Thyroid gland (tissue), 4 donors: ENCODE measurements at places on chromosomes 12 and 14. TPM values are rescaled to one million over a fixed set of nuclear protein-coding genes. Genes with fewer than 3 reads are reported as not detected.
A peak's percentile ranks its signal among the peaks of the same experiment; 100 is the strongest.

DNA sequence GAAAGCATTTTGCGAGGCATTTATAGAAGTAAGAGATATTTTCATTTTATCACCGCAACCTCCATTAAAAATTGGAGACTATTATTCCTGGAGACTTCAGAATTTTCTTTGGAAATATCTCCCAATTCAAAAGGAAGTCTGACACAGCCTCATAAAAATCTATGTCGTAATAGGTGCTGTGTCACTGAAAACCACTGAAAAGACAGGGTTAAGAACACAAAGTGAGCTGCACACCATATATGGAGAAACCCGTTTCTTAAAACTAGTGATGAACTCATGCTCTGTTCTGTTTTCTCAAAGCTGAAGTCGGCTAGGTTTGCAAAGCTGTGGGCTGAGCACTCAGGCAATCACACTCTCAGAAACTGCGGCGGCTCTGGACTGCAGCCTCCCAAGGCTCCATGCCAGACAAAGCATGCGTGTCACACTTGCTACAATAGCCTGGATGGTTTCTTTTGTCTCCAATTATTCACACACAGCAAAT is at the start of gene GLIPR1:
TSS of gene GLIPR1 (plus strand) at position 287 of the 481 bp plus-strand sequence. CDS start at position 413, 126 bp downstream.
- H3K27me3 ChIP-seq = no peaks in the 10 kb centered on the region
- peaks cover 4% of the 10 kb centered on the region for H3K4me1 ChIP-seq
- H3K4me3 ChIP-seq = no peak within 1 kb of the TSS
- peak; percentile 87 for DNase-seq

- DNase-seq = peak; percentile 85
- H3K4me3 ChIP-seq = peak within 1 kb of the TSS; percentile 40
- no peaks in the 10 kb centered on the region for H3K36me3 ChIP-seq
- H3K27me3 ChIP-seq = no peaks in the 10 kb centered on the region
- no peaks in the 10 kb centered on the region for H3K4me1 ChIP-seq
Measured at GRCh38 chr12:21774358-21775132, at the start of gene KCNJ8. TSS of gene KCNJ8 (minus strand) at chr12:21774706. CDS start at chr12:21773616, 1,090 bp downstream.

Gene GLIPR1L2
- total RNA-seq = 3.1 TPM

Gene FAR2
- 9.1 TPM for total RNA-seq
